Caco-2 (cell line): ENCODE measurements at places on chromosomes 3 and 15. TPM values are rescaled to one million over a fixed set of nuclear protein-coding genes. Genes with fewer than 3 reads are reported as not detected.

DNA sequence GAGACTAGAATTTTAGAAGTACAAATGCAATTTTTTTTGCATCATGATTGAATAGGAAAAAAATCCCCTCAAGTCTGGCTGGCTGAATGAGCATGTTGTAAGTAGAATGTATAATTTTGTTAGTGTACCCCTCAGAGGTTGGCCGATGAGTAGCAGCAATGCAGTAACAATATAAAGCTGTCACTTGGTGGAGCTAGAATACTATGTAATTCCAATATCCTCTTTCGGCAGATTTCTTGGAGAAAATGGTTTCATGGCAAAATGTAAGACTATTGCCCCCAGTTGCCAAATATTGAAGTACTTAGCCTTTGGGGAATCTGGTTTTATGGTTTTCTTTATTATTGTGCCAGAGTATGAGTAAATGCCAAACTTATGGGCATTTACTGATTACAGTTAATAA is 39.8 kb upstream of the SGO1 start:
- DNase-seq: peak; percentile 44

- DNase-seq: no peak
Measured at GRCh38 chr3:3191675-3192285, 12.3 kb upstream of the CRBN start.

ACVR2B gene
- total RNA-seq: 20.8 and 21.4 TPM in 2 replicates

DNA sequence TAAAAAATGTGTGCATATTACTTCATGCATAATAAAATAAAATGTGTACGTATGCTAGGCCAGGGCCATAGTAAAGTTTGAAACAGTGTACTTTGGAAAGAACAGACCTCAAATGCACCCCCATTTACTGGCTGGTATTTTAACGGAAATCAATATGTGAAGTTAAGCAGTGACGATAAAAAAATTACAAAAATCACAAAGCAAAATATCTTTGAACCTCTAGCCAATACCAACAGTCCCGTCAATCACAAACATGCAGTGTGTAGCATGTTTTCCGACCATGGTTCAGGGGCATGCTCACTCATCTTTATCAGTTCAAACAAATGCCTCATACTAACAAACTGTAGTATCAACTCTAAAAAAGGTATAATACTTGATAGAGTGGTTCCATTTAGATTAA is 121.1 kb downstream of the TJP1 start:
- no peak for DNase-seq

SERINC4 gene
- 0.21 and 0.23 TPM in 2 replicates for total RNA-seq

SUCNR1 gene
- not detected in 2 replicates for total RNA-seq

DCBLD2 gene
- 53.0 and 58.5 TPM in 2 replicates for total RNA-seq

LDHAL6B gene
- not detected in 2 replicates for total RNA-seq

GRCh38 chr3:106590216-106590615 is 721.4 kb upstream of the CBLB start:
- DNase-seq: no peak

DNA sequence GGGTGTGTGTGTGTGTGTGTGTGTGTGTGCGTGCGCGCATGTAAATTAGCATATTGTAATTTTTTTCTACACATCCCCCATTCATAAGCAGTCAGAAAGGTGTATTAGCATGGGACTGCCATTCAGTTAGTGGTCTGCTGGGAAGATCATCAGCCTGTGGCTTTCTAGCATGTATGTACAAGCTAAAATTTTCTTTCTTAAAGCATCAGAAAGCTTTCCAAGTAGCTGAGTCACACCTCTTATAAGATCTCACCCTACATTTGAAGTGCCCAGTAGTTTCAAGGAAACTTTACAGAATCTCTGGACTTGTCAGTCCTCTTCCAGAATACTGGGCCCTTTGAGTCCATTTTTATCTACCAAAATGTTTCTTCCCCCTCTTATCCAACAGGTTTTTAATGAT is 411.4 kb upstream of the TPRG1 start:
- DNase-seq: no peak

DNA sequence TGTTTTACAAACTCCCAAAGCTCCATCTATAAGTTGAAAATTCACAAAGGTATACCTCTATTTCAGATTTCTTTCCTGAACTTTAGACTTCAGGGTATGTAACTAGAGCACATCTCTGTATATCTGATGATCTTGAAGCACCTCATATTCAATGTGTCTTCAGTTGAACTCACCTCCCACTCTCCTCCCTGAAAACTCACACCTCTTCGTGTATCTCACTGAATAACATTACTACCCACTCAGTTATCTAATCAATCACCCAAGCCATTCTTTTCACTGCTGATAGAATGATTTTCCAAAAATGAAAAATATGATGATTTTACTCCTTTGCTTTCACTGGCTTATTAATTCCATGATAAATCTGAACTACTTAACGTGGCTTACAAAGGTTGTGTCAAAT is 52.9 kb downstream of the GTPBP8 start:
- no peak for DNase-seq

GRCh38 chr3:67421912-67422311 is 232.5 kb downstream of the SUCLG2 start:
- DNase-seq: no peak

PRR23C gene
- total RNA-seq: not detected in 2 replicates

DNA sequence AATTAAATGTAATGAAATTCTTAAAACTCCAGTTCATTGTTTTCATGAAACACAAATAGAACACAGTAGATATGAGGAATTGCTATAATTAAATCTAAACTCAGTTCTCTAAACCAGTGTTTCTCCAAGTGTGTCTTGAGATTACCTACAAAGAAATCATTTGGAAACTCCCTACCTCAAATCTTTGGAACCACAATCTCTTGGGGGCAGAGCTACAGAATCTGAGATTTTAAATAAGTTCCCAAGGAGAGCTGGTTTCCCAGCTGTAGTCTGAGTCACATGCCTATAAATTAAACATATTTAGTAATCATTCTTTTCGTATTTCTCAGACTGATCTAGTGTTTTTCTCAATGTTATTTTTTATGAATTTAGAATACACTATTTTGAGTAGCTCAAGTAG is 17.0 kb upstream of the ACTC1 start:
- no peak for DNase-seq

DNA sequence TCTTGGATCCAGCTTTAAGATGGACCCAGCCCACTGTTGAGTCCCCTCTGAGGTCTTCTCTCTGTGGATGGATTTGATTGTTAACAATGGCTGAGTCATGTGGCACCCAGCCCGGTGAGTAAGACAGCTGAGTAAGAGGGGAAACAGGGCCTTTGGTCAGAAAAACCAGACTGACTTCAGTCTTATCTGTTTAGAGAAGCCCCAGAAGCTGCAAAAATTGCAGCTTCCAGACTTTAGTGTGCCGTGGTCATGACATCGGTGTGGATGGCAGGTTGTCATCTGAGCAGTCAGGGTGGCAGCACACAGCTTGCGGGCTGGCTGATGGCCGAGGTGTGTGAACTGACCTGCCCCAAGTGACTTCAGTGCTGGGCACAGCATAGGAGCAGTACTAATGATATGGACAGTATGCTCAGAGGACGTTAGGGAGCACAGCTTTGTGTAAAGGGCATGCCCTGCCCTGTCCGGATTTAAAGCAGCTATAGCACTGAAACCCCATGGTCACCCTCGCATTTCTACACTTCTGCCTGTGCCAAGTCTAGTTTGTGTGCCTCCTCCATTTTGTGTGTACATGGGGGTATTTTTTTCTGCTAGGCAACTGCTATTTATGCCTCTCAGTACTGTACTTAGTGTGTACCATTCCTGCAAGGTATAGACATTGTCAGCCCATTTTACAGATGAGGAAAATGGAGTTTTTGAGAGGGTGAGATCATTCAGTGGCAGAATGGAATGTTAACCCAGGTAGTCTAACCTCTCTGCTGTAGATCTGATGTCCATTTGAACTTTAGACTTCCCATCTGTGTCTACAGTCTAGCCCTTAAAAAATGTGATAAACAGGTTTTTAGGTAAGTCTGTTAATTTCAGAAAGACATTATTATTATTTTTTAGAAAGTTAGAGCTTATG is 44.4 kb downstream of the FLNB start:
- DNase-seq: peak; percentile 44

DNA sequence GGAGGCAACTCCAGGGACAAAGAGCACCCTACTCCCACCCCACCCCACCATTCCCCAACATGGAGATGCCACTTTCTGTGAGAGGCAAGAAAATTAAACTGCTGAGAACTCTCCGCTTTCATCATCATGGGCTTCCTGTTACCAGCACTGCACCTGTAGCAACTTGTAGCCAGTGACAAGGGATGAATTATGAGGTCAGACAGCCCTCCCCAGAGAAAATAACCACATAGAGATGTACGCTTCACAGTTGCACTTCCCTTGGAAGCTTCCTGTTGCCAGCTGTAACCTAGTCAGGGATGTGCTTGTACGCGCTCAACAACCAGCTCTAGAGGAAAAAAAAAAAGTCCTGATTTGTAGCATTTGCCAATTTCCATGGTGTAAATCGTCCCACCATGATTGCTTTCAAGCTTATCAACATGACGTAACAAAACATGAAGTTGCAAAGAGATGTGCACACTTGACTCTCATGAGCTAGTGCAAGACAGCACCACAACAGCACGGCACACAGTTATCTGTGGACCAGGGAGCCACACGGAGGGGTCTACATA is 145.4 kb downstream of the RAB11A start:
- DNase-seq: no peak

- peak; percentile 82 for DNase-seq
Measured at GRCh38 chr3:138923531-138923994, 23.4 kb downstream of the FOXL2 start.

PDE12 gene
- 22.1 and 23.2 TPM in 2 replicates for total RNA-seq

GRCh38 chr3:38800511-38800910 is 15.5 kb downstream of the SCN10A start:
- no peak for DNase-seq

DNA sequence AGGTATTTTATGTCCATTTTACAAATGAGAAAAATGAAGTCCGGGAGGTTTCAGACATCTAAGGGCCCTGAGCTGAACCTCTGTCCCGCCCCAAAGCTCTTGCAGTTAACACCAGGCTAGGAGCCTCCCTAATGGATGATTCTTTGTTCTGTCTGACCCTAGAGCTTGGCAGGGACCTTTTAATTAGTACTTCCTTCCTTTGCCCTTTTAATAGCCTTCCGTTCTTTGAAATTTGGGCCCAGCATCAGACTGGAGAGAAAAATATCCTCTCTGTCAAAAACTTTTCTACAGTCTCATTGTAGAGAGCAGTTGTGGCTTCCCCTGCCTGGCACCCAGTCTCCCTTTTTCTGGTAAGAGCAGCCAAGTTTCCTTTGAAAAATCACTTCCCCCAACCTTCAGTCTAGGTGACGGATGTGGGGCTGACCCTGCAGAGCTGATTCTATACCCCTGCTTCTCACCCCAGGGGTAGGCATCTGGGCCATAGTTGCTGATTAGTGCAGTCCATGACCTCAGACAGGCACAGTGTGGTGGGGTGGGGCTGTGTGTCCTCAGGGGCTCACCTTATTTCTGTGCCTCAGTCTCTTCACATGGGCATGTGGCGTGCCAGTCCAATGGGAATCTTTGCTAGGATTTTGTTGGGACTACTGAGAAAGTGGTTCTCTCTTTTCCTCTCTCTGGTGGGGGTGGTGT is 220.4 kb downstream of the ADAMTS9 start:
- DNase-seq: no peak

SLC38A3 gene
- total RNA-seq: 11.4 and 16.8 TPM in 2 replicates

DNA sequence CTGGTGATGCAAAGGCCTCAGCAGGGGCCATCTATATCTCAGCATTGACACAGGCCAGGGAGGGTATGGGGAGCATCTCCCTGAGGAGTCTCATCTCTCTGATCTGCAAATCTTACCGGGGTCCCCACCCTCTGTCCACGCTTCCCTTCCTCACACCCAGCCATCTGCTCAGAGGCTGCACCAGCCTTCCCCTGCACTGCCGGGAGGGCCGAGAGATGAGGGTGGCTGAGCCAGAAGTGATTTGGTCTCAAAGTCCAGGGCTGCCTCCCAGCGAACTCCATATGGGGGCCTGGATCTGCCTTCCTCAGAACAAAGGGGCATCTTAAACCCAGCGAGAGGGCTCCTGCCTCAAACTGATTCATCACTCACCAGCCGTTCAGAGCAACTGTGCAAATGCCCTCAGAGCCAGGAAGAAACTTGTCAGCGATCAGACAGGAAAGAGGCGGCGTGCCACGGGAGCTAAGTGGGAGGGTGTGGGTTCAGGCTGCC is 4.6 kb downstream of the IGDCC3 start:
- no peak for DNase-seq

- no peak for DNase-seq
Measured at GRCh38 chr3:59780209-59780608, 730.4 kb upstream of the CFAP20DC start.

DNA sequence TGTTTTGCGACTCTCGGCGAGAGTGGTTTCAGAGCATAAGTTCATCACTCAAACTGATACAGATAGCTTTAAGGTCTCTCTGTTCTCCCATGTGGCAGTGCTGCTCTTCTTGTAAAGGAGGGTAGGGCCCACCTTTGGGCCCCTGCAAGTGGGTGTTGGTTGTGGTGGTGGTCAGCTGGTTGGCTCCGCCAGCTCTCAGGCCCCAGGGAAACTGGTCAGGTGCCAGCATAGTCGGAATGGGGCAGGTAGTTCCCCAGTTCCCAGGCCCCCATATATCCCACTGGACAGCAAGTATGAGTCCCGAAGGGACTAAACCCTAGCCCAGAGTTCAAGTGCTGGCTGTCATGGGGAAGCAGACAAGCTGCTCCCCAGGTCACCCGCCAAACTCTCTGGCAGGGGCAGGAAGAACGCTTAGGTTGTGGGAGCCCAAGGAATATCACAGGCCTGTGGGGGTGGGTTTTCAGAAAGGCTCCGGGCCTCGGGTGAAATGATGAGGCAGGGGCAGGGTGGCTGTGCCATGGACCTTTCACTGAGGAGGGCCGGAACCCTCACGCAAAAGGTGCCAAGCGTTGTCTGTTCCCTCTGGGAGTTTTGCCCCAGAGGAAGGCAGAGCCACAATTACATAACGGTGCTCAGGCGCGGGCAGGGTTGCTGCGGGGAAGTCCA is 185.1 kb downstream of the EFHB start:
- DNase-seq: no peak

DNA sequence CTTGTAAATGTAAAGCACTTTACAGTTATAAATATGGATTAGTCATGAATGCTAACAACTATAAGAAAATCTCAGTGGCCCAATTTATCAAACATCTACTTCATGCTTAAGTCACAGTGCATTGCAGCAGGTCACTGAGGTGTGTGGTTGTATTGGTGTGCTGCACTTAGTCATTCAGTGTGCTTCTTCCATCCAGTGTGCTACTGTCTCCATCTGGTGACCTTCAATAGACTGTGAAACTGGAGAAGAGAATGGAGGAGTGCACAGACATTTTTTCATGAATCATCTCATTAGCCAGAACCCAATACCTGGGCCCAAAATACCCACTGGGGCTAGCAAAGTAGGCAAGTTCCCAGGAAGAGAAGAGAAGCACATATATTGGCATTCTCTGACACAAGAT is 199.6 kb downstream of the SHOX2 start:
- DNase-seq: no peak

DNA sequence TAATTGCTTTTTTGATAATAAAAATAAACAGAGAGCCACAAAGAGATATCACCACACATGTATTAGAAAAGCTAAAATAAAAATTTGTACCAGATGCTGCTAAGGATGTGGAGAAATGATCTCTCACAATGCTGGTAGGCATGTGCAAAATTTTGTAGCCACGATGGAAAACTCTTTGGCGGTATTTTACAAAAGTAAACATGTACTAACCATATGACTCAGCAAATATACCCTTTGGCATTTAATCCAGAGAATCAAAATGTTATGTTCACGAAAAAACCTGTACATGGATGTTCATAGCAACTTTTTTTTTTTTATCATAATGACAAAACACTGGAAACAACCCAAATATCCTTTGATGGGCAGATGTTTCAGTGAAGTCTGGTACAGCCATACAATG is 261.2 kb downstream of the LPP start:
- no peak for DNase-seq
